ENCODE measurements at places on chromosomes 1 and 21.
A peak's percentile ranks its signal among the peaks of the same experiment; 100 is the strongest.

DNA sequence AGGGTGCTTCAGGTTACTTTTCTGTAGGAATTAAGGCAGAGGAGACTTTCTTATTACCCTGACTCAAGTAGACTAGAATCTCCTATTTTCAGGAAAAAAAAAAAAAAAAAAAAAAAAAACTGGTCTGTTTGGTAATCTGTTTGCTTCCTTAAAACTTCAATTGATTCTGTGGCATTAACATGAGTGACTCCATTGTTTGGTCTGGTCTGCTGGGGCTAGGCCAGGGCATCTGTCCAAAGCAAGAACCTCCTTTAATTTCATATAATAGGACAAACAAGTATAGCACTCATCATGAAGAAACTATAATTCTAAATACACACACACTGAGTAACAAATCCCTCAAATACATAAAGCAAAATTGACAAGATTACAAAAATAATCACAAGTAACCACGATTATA lies 32.9 kb upstream of the LRRC7 start:
- no peak for DNase-seq

- no peak for DNase-seq
These were observed 136.8 kb upstream of the F3 start for GRCh38 chr1:94678202-94678848.

GRCh38 chr1:14907416-14907815 lies 246.1 kb upstream of the TMEM51 start:
- no peak for DNase-seq

- no peak for DNase-seq
These were observed 246.0 kb downstream of the TRABD2B start for GRCh38 chr1:47751193-47751592.

- DNase-seq = no peak
These were observed 23.2 kb downstream of the LYST start for GRCh38 chr1:235843461-235843961.

DNA sequence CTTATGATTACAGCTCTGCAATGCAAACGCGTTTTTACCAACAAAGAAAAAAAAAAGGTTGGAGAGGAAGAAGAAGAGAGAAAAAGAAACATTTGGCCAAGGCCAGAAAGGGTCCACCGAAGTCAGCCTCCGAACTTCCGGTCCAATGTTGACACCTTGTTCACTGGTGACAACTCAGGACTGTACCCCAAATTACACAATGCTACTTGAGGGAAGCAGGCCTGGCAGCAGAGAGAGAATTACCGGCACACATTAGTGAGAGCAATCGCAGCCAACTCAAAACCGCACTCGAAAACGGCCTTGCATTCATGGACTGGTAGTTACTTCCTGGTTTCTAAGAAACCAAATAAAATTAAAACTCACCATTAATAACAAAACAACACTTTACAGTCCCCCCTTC lies 652.5 kb downstream of the KIF26B start:
- no peak for DNase-seq

- no peak for DNase-seq
These were observed 90.9 kb downstream of the GIPC2 start for GRCh38 chr1:78136680-78137079.

- no peak for DNase-seq
These were observed 133.9 kb upstream of the CD34 start for GRCh38 chr1:208044589-208045462.

GRCh38 chr1:170662561-170663403 lies 1.1 kb upstream of the PRRX1 start:
- DNase-seq = no peak

DNA sequence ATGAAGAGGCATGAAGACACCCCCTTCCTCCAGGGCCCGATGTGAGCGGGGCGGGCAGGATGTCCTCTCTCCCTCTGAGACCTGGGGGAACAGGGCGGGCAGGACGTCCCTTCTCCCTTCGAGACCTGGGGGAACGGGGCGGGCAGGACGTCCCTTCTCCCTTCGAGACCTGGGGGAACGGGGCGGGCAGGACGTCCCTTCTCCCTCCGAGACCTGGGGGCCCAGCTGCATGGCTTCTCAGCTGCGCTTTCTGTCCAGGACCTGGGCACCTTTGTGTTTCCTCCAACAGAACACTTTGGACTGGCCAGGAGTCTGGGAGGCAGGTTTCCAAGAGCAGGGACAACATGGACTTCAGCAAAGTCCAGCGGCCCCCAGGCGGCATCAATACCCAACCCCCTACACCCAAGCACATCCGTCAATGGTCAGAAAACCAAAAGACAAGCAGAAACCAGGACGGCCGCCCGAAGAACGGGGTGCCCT lies 30.8 kb upstream of the ADARB1 start:
- no peak for DNase-seq

- DNase-seq = no peak
These were observed 101.4 kb downstream of the CC2D1B start for GRCh38 chr1:52264530-52265115.

- no peak for DNase-seq
These were observed 16.2 kb upstream of the C2CD2 start for GRCh38 chr21:41970106-41970391.

- peak; percentile 20 for DNase-seq
These were observed 23.6 kb upstream of the DNM3 start for GRCh38 chr1:171817511-171818265.

DNA sequence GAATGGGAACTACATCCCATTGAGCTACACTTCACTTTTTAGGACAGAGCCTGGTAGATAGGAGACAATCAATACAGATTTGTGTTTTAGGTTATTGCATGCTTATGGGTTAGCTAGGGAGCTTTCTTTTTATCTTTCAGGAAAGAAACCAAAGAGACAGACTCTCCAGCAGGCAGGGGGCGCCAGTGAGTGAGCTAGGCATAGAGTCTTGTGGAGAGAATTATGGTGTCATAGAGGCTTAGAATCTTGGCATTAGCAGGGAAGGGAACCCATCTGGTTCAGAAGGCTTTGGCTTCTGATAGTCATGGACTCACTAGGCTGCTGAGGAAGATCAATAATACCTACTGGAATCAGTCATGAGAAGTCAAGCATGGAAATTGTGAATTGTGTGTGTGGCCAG lies at the start of gene SMCP:
Gene SMCP (plus strand): TSS at position 281 of the 400 bp plus-strand sequence. CDS start 6,101 bp downstream, outside the sequence.
- peak; percentile 17 for DNase-seq

DNA sequence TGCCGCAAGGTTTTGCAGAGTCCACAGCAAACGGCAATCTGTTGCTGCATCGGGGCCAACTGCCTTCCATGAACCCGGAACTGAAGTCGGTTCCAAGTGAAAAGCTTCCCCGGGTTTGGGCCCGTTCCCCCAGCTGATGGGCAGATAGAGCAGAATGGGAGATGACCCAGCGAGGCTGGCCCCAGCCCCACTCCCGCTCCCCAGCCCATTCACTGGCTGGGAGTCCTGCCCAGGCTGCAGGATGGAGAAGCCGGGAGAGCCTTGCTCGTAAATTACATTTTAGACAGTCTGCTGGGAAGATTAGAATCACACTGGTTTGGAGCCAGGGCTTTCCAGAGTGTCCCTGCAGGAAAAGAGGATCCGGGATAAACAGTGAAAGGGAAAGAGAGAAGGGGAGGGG lies 31.6 kb upstream of the PAX7 start:
- no peak for DNase-seq

DNA sequence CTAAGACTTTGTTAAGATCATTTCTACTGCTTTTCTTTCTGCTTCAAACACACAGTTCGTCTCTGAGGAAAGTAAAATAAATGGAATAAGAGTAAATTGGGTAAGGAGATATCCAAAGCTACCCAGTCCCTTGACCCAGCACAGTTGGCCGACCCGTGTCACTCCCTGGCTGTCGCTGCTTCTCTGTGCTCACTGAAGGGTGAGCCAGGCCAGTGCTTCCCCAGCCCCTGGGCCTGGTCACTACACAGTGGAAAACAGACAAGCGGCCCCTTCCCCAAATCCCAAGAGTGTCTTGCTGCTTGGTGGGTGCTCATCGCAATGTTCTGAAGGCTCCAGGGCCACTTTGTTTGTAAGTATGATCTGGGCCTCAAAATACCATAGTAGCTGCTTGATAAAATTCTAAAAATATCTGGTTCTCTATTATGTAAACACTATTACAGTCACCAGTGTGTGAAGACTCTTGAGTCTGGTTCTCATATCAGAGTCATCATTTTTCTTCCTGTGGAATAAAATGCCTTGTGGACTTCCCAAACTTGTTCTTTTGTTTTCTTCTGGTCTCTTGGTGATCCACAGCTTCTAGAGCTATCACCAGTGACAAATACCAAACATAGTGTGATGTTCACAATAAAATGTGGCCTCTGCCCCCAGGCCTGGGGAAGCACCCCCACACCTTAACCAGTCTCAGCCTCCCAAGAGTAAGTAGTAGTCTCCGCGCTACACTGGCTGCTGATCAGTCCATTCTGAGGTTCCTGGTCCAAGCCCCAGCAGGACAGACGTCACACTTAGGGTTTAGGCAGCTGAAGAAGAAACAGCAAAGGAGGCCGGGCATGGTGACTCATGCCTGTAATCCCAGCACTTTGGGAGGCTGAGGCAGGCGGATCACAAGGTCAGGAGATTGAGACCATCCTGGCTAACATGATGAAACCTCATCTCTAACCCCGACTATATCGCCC lies 106.2 kb downstream of the DHRS3 start:
- no peak for DNase-seq

DNA sequence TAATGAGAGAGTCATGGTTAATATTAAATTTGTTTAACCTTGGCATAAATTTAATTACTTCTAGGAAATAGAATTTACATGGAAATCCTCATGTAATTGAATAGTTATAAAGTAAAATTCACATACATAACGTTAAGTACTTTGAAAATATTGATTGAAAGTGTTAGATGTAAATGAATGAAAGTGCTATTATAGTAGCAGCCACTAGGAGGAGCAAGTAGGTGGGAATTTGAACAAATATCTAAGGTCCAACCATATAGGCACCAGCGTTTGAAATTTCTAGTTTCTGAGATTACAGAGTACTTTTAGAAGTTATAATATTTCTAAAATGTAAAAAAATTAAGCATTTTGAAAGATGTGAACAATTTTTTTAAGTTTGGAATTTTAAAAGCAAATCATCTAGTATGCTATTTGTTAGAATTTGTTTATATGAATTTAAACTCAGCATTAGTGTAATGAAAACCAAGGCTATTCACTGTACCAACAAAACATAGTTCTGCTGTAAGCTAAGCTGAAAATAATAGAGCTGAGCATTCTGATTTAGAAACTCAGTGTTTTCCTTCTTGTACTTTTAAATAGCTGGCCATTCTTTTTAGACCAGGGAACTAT lies 3.3 kb downstream of the B3GALT2 start:
- no peak for DNase-seq

DNA sequence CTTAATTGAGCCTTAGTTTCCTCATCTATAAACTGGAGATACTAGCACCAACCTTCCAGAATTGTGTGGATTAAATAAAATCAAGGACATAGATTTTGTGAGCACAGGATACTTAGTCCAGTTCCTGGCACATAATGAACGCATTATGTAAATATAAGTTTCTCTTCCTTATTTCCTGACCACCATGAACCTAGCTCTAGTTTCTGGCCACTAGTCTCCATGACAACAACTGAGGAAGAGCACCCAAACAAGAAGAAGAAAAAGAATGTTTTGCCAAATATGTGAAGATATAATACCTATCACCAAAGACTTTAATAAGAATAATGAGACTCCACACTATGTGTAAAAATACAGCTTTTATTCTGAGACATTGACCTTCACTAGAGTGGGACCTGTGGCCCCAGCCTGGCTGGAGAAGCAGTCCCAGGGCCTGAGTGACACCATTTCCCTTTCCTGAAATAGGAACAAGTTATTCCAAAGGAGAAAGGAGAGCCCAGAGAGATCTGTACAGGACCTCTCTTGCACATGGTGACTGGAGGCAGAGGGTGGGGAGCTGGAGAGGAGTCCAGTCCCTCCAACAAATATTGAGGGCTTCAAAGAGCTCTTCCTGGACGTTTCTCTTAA lies 940 bp upstream of the USF1 start:
- no peak for DNase-seq

GRCh38 chr1:85568660-85569059 lies 11.9 kb upstream of the CCN1 start:
- no peak for DNase-seq

- DNase-seq = no peak
These were observed 12.3 kb upstream of the TTC39A start for GRCh38 chr1:51342591-51343206.

DNA sequence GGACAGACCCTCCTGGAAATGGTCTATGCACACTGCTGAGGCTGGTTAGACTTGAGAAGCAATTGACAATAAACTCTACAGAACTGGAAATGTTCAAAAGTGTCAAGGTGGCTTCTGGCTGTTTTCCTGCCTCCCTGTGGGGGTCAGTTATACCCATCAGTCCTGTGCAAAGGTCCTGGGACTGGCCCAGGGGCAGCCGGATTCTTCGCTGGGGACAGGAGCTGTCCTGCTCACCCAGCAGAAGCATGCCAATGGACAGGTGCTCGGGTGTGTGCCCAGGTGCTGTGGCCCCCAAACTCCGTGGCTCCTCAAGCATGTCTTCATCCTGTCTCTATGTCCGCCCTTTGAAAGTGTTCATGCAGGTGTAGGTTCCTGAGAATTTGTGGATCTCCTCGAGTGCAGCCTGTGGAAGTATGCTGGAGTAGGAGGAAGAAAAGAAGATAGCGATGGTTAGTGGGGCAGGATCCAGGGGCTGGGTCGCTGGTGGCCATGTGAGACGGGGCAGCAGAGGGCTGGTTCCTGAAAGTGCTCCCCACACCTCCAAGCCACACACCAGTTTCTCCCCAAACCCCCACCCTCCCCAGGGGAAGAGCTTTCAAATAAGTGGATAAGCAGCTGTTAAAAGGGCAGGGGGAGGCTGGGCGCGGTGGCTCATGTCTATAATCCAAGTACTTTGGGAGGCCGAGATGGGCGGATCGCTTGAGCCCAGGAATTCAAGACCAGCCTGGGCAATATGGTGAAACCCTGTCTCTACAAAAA lies 49.8 kb downstream of the DHRS3 start:
- no peak for DNase-seq

- no peak for DNase-seq
These were observed 73.3 kb downstream of the CAMTA1 start for GRCh38 chr1:6858596-6858995.

- peak; percentile 50 for DNase-seq
These were observed 14.4 kb downstream of the SMYD3 start for GRCh38 chr1:246492611-246493245.

DNA sequence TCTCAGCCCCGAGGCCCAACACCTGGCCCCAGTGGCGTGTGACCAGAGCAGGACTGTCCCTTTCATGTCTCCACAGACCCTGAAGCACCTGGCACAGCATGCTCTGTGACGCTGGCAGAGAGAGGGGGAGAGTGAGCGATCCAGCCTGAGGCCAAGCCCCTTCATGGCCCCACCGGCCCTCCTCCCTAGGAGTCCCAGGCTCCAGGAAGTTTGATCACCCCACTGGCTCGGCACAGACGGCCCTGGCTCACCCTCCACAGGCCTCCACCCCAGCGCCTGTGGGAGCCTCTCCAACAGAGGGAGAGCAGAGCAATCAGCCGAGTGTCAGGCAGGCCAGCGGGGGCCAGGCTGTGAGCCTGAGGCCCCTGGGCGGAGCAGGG lies 11.0 kb downstream of the SH3BGRL3 start:
- no peak for DNase-seq

GRCh38 chr21:36966821-36967768 lies 626 bp upstream of the HLCS start:
- no peak for DNase-seq

- no peak for DNase-seq
These were observed 3.0 kb upstream of the SUMO3 start for GRCh38 chr21:44820851-44821250.

- no peak for DNase-seq
These were observed 5.5 kb downstream of the RHOU start for GRCh38 chr1:228740543-228741317.

GRCh38 chr1:162710780-162711465 lies 78.7 kb downstream of the DDR2 start:
- DNase-seq = no peak
